Astrocyte (in vitro differentiated cells and primary cell): ENCODE measurements at places on chromosomes 2 and 18.

DNA sequence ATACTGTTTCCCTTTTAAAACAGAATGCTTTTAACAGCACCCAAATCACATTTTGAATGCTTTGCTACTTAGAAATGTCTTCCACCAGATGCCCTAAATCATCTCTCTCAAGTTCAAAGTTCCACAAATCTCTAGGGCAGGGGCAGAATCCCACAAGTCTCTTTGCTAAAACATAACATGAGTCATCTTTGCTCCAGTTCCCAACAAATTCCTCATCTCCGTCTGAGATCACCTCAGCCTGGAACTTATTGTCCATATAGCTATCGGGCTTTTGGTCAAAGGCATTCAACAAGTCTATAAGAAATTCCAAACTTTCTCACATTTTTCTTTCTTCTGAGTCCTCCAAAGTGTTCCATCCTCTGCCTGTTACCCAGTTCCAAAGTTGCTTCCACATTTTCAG, 1374.5 kb upstream of the NXPH2 start:
- no peaks in the 10 kb centered on the region for H3K36me3 ChIP-seq
- no peak overlapping the region for H3K27ac ChIP-seq
- H3K4me1 ChIP-seq, result no peaks in the 10 kb centered on the region
- H3K27me3 ChIP-seq, result no peaks in the 10 kb centered on the region

GRCh38 chr18:44098551-44099098, 582.1 kb upstream of the SETBP1 start:
- H3K4me1 ChIP-seq, result no peaks in the 10 kb centered on the region
- DNase-seq, result peak; percentile 31
- H3K27me3 ChIP-seq, result no peaks in the 10 kb centered on the region
- H3K27ac ChIP-seq, result no peak overlapping the region
- no peak overlapping the region for H3K4me3 ChIP-seq
- H3K36me3 ChIP-seq, result no peaks in the 10 kb centered on the region

DNA sequence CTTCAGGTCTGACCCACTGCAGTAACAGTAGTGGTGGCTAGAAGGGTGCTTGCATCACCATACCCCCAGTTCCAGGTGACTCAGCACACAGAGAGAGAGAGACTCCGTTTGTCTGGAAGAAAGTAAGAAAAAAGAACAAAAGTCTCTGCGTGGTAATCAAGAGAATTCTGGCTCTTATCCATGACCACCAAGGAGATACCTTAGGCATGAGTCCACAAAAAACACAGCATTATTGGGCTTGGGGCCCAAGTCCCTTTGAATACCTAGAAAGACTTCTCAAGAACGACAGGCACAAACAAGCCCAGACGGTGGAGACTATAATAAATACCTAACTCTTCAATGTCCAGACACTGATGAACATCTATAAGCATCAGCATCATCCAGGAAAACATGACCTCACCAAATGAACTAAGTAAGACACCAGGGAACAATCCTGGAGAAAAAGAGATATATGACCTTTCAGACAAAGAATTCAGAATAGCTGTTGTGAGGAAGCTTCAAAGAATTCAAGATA, 21.7 kb upstream of the BAZ2B start:
- peaks cover 4% of the 10 kb centered on the region for H3K4me1 ChIP-seq
- H3K36me3 ChIP-seq, result no peaks in the 10 kb centered on the region
- no peak overlapping the region for H3K4me3 ChIP-seq
- DNase-seq, result peak; percentile 99
- peak overlapping the region; percentile 89 for H3K27ac ChIP-seq
- no peaks in the 10 kb centered on the region for H3K27me3 ChIP-seq

DNA sequence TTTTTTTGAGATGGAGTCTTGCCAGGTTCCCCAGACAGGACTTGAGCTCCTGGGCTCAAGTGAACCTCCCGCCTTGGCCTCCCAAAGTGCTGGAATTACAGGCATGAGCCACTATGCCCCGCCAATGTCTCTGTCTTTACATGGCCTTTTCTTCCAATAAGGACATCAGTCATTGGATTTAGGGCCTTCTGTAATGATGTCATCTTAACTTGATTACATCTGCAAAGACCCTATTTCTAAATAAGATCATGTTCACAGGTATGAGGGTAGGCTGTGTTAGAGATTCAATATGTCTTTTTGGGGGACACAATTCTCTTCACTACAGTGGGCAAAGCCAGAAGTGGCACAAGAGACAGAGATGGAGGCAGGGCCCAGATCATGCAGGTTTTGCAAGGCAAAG, 68.1 kb downstream of the PMAIP1 start:
- no peak for DNase-seq
- H3K36me3 ChIP-seq, result no peaks in the 10 kb centered on the region
- peaks cover 4% of the 10 kb centered on the region for H3K27me3 ChIP-seq
- H3K4me1 ChIP-seq, result no peaks in the 10 kb centered on the region
- H3K27ac ChIP-seq, result no peak overlapping the region
- no peak overlapping the region for H3K4me3 ChIP-seq

- DNase-seq, result peak; percentile 44
- H3K36me3 ChIP-seq, result no peaks in the 10 kb centered on the region
- no peaks in the 10 kb centered on the region for H3K27me3 ChIP-seq
- H3K27ac ChIP-seq, result no peak overlapping the region
- H3K4me1 ChIP-seq, result no peaks in the 10 kb centered on the region
Observed at GRCh38 chr2:156864325-156864724, 393.2 kb upstream of the GALNT5 start.

GRCh38 chr2:191572319-191572718, 105.6 kb upstream of the NABP1 start:
- DNase-seq, result no peak
- H3K27ac ChIP-seq, result no peak overlapping the region
- peaks cover 13% of the 10 kb centered on the region for H3K4me1 ChIP-seq
- H3K27me3 ChIP-seq, result no peaks in the 10 kb centered on the region

GRCh38 chr2:127397568-127398238, 9.9 kb upstream of the MAP3K2 start:
- H3K36me3 ChIP-seq, result no peaks in the 10 kb centered on the region
- no peak for DNase-seq
- no peak overlapping the region for H3K4me3 ChIP-seq
- H3K27ac ChIP-seq, result peak overlapping the region; percentile 28
- H3K4me1 ChIP-seq, result peaks cover 29% of the 10 kb centered on the region
- H3K27me3 ChIP-seq, result no peaks in the 10 kb centered on the region

DNA sequence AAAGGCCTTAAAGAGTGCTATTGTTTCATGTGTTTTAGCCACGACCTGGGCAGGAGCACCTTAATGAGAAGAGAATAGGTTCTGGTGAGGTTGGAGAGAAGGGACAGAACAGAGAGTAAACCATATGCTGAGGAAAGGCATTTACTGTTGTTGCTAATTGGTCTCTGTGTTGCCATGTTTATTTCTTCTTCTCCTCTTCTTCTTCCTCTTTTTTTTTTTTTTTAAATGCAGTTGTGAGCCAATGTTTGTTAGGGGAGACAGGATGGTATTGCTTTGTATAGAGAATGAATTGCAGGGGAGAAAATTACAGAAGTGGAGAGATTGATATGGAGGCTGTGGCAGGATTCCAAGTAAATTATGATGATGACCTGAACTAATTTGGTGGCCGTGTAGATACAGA, 2.6 kb downstream of the SCN9A start:
- H3K36me3 ChIP-seq, result no peaks in the 10 kb centered on the region
- H3K4me3 ChIP-seq, result no peak overlapping the region
- DNase-seq, result no peak
- H3K4me1 ChIP-seq, result peaks cover 5% of the 10 kb centered on the region
- H3K27ac ChIP-seq, result no peak overlapping the region

GRCh38 chr2:113039719-113040118, 12.9 kb downstream of the IL36B start:
- H3K36me3 ChIP-seq, result no peaks in the 10 kb centered on the region
- no peaks in the 10 kb centered on the region for H3K4me1 ChIP-seq
- no peak for DNase-seq
- H3K4me3 ChIP-seq, result no peak overlapping the region
- H3K27ac ChIP-seq, result no peak overlapping the region
- peaks cover 16% of the 10 kb centered on the region for H3K27me3 ChIP-seq

DNA sequence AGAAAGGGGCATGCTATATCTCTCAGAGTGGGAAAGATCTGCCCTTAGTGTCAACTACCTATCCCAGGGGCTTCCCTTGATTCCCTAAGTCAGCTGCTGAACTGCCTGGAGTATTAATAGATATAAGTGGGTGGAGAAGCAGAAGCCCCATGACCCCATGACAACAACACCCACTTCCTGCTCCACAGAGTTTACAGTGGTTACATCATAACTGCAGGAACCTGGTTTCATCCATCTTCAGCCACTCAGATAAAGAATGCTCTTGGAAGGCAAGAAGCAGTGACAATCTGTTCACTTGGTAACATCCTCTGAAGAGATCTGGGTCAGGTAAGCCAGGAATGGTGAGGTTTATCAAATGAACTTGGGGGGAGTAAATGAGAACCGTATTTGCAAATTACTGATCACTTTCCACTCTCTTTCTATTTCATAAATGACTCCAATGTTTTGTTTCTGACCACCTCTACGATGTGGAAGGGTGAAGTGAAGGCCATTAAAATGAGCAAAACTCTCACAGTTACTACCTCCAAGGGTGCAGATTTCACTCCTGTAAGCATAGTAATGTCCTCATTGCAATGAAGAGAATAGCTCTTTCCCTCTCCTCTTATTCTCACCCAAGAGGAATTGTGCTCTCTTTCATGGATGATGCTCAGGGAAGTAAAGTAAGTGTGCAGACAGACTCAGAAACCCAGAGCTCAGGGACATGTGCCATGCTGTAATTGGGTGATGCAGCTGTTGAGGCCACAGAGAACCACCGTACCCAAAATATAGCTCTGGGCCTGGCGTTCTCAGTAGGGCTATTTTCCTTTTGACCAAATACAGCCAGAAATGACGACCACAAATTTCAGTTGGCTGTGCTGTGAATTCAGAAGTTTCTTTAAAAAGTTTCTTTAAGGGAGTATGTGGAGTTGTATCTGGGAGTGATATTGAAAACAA, 192.8 kb upstream of the APCDD1 start:
- no peaks in the 10 kb centered on the region for H3K4me1 ChIP-seq
- no peak overlapping the region for H3K27ac ChIP-seq
- no peaks in the 10 kb centered on the region for H3K36me3 ChIP-seq
- no peak overlapping the region for H3K4me3 ChIP-seq
- peak; percentile 18 for DNase-seq

GRCh38 chr18:32454593-32454992, 16.1 kb downstream of the GAREM1 start:
- H3K27ac ChIP-seq, result no peak overlapping the region
- no peak overlapping the region for H3K4me3 ChIP-seq
- no peaks in the 10 kb centered on the region for H3K27me3 ChIP-seq
- H3K36me3 ChIP-seq, result no peaks in the 10 kb centered on the region
- no peaks in the 10 kb centered on the region for H3K4me1 ChIP-seq
- no peak for DNase-seq

GRCh38 chr18:77785415-77785975, 535.8 kb downstream of the GALR1 start:
- no peak overlapping the region for H3K27ac ChIP-seq
- no peaks in the 10 kb centered on the region for H3K4me1 ChIP-seq
- H3K36me3 ChIP-seq, result no peaks in the 10 kb centered on the region

- no peak overlapping the region for H3K27ac ChIP-seq
- peaks cover 31% of the 10 kb centered on the region for H3K36me3 ChIP-seq
- peaks cover 8% of the 10 kb centered on the region for H3K4me1 ChIP-seq
- H3K4me3 ChIP-seq, result no peak overlapping the region
Observed at GRCh38 chr18:55272510-55273243, 313.4 kb upstream of the CCDC68 start.

DNA sequence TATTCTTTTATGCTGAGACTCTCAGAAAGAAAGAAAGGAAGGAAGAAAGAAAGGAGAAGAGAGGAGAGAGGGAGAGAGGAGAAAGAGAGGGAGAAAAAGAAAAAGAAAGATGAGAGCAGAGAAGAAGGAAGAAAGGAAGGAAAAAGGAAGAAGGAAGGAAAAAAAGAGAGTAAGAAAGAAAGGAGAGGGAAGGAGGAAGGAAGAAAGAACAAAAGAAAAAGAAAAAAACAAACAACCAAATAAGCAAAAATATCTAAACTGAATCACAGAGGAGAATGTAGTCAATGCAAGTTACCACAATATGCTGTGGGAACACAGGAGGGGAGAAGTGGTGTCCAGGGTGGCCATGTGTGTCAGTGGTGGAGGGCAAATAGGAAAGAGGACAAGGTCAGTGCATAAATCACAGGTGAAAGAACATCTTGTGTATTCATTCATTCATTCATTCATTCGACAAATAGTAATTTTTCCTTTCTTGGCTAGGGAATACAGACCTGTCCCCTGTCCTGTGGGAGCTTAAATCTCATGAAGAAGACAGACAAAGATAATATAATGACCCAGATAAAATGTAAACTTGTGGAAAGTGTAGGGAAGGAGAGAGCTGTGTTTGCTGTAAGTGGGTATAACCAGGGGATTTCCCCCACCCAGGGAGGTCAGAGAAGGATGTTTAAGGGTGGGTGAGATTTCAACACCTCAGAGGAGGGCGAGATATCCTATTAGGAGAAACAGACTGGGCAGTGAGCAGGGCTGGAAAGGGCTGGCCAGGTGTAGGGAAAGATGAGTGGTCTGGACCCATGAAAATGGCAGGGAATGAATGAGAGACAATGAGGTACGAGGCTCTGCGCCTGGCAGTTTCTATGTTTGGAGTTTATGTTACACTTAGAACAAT, 50.7 kb downstream of the IL1R2 start:
- DNase-seq, result no peak
- H3K4me1 ChIP-seq, result peaks cover 9% of the 10 kb centered on the region
- no peaks in the 10 kb centered on the region for H3K27me3 ChIP-seq
- H3K36me3 ChIP-seq, result no peaks in the 10 kb centered on the region
- no peak overlapping the region for H3K27ac ChIP-seq

GRCh38 chr2:201164166-201164565, 18.8 kb upstream of the CASP10 start:
- peaks cover 39% of the 10 kb centered on the region for H3K36me3 ChIP-seq
- H3K4me1 ChIP-seq, result no peaks in the 10 kb centered on the region
- H3K4me3 ChIP-seq, result no peak overlapping the region

DNA sequence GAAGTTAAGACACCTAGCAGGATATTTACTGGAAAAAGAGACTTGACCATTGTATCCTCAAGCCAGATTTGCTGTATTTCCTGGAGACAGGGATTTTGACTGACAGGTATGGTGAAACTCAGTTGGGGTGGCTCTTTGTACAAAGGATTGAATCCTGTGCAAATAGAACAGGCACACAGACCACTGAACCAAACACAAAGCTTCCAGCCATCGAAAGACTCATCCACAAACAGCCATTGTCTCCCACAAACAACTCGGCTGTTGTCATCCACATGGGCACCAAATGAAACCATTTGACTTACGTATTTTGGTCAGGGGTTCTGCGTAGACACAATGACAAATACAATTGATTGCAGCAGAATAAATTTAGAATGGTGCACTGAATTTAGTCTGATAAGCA, 15.9 kb downstream of the RNF152 start:
- H3K27me3 ChIP-seq, result no peaks in the 10 kb centered on the region
- no peaks in the 10 kb centered on the region for H3K4me1 ChIP-seq
- H3K36me3 ChIP-seq, result no peaks in the 10 kb centered on the region
- no peak overlapping the region for H3K27ac ChIP-seq
- H3K4me3 ChIP-seq, result no peak overlapping the region

GRCh38 chr2:98333922-98334321, 12.3 kb upstream of the CNGA3 start:
- H3K4me3 ChIP-seq, result peak overlapping the region; percentile 16
- peaks cover 15% of the 10 kb centered on the region for H3K4me1 ChIP-seq
- no peaks in the 10 kb centered on the region for H3K27me3 ChIP-seq
- peak overlapping the region; percentile 90 for H3K27ac ChIP-seq
- no peaks in the 10 kb centered on the region for H3K36me3 ChIP-seq

GRCh38 chr18:39453882-39454281, 1888.3 kb upstream of the CELF4 start:
- H3K4me3 ChIP-seq, result peak overlapping the region; percentile 32
- H3K4me1 ChIP-seq, result peaks cover 3% of the 10 kb centered on the region
- no peaks in the 10 kb centered on the region for H3K27me3 ChIP-seq
- H3K36me3 ChIP-seq, result no peaks in the 10 kb centered on the region
- peak; percentile 61 for DNase-seq

GRCh38 chr2:207861789-207862188, 92.1 kb upstream of the FZD5 start:
- no peak overlapping the region for H3K27ac ChIP-seq
- no peaks in the 10 kb centered on the region for H3K27me3 ChIP-seq
- no peak overlapping the region for H3K4me3 ChIP-seq
- no peak for DNase-seq
